ENCODE measurements at places on chromosomes 3 and 15. TPM values are rescaled to one million over a fixed set of nuclear protein-coding genes. Genes with fewer than 3 reads are reported as not detected.
A peak's percentile ranks its signal among the peaks of the same experiment; 100 is the strongest.

DNA sequence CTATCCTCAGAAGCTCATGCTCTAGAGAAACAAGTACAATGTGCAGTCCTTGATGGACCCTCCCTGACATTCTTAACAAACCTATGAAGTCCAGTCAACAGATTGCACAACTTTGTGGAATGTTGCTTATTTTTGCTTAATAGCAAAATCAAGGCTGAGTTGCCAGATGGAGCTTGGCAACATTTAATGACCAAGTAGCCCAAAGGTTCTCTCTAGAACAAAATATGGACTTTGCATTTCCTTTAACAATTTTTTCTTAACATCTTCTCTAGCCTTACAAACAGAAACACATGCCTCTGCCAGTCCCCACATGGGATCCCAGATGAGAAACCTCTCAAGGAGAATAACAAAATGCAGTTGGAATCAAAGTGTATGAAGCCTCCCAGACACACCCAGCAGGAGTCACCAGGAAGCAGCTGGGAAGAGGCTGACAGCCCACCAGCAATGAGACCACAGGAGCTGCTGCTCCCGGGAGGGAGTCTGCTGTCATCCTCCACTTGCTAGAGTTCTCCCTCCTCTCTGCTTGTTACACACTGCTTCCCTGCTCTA is 422.5 kb upstream of the CDIN1 start:
- no peaks in the 10 kb centered on the region for H3K36me3 ChIP-seq
- H3K27me3 ChIP-seq, result no peaks in the 10 kb centered on the region
- no peak for DNase-seq
- H3K4me3 ChIP-seq, result no peak overlapping the region

DNA sequence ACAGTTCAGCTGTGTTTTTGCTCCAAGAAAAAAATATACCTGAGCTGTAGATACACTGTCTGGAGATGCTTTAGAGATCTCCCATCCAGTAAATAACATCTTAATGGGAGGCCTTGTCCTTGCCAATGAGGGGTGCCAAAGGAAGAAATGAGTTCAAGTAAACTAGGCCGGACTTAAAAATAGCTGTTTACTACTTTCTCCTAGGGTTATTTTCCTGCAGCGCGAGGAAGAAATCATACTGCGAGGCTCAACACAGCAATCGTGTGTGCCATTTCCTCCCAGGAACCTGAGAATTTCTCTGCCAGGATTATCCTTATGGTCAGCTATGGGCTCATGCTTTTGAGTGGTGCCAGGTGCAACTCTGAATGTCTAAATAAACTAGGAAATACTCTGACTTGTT is 71.9 kb downstream of the CMTM8 start:
- H3K27ac ChIP-seq, result no peak overlapping the region
- H3K27me3 ChIP-seq, result no peaks in the 10 kb centered on the region
- H3K4me3 ChIP-seq, result no peak overlapping the region
- H3K4me1 ChIP-seq, result no peaks in the 10 kb centered on the region
- no peaks in the 10 kb centered on the region for H3K36me3 ChIP-seq

DNA sequence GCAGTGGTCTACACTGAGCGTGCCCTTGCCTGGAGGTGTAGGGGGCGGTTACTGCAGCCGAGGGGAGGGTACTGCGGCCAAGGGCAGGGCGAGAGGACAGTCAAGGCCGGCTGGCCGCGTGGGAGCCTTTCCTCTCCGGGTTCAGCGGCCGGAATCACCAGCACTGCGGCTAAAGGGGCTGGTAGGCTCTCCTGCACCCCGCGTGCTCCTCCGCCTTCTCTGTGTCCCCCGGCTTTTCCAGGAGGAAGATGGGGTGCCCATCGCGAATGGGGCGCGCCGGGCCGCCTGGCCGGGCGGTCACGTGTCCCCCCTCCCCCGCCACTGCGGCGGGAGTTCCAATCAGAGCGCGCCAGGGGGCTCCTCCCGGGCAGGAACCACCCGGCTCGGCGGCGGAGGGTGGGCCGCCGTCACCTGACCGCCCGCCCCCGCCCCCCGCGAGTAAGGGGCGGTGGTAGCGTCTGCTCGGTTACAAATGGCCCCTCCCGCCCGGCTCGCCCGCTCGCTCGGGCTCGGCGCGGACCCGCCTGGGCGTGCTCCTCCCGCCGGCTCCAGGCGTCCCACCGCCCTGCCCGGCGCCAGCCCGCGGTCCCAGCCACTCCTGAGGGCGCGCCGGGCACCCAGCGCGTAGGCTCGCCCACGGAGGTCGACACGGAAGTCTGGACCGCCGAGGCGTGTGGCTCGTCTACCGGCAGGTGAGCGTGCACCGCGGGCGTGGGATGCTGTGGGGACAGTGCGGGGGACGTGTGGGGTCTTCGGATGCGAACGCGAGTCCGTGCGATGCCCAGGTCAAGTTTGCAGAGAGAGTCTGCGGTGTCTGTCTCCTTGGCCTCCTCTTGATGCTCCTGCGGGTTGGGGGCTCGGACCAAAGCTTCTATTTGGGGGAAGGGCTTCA is 242.6 kb upstream of the TOPAZ1 start:
- peak overlapping the region; percentile 78 for H3K4me3 ChIP-seq
- peak; percentile 84 for DNase-seq
- no peak overlapping the region for H3K27ac ChIP-seq
- no peaks in the 10 kb centered on the region for H3K4me1 ChIP-seq
- H3K27me3 ChIP-seq, result peaks cover 94% of the 10 kb centered on the region

Gene RTP1
- total RNA-seq, result 1.4 TPM

- DNase-seq, result no peak
- H3K36me3 ChIP-seq, result no peaks in the 10 kb centered on the region
- H3K4me1 ChIP-seq, result no peaks in the 10 kb centered on the region
- no peak overlapping the region for H3K27ac ChIP-seq
These were observed 269.1 kb upstream of the CFAP20DC start for GRCh38 chr3:59318881-59319280.

Gene ROPN1
- total RNA-seq, result not detected

DNA sequence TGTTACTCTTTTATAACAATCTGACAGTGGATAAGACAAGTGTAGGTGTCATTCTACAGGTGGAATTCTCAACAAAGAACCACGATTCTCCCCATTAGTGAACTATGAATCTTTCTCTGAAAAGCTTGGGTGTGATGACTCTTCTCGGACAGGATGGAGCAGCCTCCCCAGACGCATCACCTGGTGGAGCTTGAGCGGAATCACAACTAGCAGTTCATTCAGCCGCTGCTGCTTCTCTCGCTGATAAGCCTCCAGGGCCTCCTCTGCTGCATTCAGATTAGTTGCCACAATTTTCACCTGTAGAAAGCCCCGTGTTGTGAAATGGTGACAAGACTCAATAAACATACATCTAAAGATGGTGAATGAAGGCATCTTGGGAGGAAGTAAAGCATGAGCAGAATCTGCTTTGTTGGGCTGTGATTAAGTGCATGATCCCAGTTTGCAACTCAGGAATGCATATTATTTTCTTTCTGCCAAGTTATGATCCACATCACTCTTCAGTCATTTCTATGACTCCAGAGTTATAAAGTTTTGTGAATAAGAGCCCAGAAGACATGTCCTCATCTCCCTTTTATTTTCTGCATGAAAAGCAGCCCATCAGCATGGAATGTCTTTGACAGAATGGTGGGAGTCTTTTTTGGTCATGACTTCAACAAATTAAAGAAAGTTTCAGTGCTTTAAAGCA is 93.6 kb downstream of the BOC start:
- H3K27ac ChIP-seq, result no peak overlapping the region
- DNase-seq, result peak; percentile 81
- H3K36me3 ChIP-seq, result no peaks in the 10 kb centered on the region
- H3K4me3 ChIP-seq, result no peak overlapping the region

DNA sequence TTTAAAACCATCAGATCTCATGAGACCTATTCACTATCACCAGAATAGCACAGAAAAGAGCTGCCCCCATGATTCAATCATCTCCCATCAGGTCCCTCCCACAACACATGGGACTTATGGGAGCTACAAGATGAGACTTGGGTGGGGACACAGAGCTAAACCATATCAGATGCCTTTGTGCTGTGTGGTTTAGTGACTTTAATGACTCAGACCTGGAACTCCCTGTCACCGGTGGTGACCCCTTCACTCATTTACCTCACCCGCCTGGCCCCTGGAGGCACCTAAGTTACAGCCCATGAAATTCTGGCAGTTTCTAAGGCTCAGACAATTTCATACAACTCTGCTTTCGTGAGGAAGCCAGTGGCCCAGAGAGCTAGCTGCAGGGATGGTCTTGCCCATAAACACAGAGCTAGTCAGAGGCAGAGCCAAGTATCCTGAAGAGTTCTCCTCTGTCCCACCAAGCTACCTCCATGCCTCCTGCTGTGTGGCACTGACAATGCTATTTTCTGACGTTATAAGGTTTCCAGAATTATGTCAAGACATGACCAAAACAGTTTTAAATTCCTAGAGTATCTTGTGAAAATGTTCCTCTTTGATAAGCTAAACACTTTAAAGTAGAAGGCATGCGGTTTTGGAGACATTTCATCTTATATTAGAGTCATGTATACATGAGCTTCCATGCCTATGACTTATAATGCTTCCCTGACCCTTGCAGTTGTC is 231.1 kb upstream of the IL12A start:
- H3K36me3 ChIP-seq, result no peaks in the 10 kb centered on the region
- H3K4me1 ChIP-seq, result peaks cover 14% of the 10 kb centered on the region
- DNase-seq, result no peak
- no peak overlapping the region for H3K4me3 ChIP-seq

GRCh38 chr3:18087988-18088387 is 337.2 kb downstream of the SATB1 start:
- H3K36me3 ChIP-seq, result no peaks in the 10 kb centered on the region
- H3K4me3 ChIP-seq, result no peak overlapping the region
- DNase-seq, result no peak
- H3K4me1 ChIP-seq, result peaks cover 11% of the 10 kb centered on the region
- no peak overlapping the region for H3K27ac ChIP-seq
- no peaks in the 10 kb centered on the region for H3K27me3 ChIP-seq

GRCh38 chr15:57205996-57206395 is 170.3 kb upstream of the CGNL1 start:
- no peak overlapping the region for H3K4me3 ChIP-seq
- H3K27ac ChIP-seq, result no peak overlapping the region
- H3K4me1 ChIP-seq, result peaks cover 5% of the 10 kb centered on the region
- no peak for DNase-seq
- H3K36me3 ChIP-seq, result peaks cover 4% of the 10 kb centered on the region
- H3K27me3 ChIP-seq, result no peaks in the 10 kb centered on the region

Gene NR2F2
- 1.6 TPM for total RNA-seq

DNA sequence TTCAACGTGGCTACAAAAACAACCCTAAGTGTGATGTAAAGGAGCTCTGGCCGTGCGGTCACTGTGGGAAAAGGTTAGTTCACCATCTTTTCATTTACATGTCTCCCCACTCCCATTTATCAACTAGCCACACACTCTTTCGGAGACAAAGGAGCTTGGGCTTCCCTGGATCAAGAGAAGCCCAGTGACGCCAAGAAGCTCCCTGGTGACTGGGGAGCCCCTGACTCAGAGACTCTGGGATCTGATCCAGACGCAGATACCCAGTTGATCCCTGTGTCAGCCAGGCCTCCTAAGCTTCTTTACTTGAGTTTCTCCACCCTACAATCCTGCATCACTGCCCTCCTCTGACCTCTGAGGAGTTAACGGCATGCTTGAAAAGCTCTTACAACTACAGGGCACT is 43.9 kb downstream of the HEG1 start:
- H3K4me3 ChIP-seq, result no peak overlapping the region
- H3K36me3 ChIP-seq, result peaks cover 89% of the 10 kb centered on the region
- no peaks in the 10 kb centered on the region for H3K4me1 ChIP-seq
- H3K27ac ChIP-seq, result no peak overlapping the region

- no peak overlapping the region for H3K27ac ChIP-seq
- H3K4me1 ChIP-seq, result no peaks in the 10 kb centered on the region
- no peaks in the 10 kb centered on the region for H3K27me3 ChIP-seq
- no peak for DNase-seq
These were observed 119.9 kb upstream of the TJP1 start for GRCh38 chr15:29942143-29942542.

Gene MESP2
- 0.20 TPM for total RNA-seq

- no peaks in the 10 kb centered on the region for H3K4me1 ChIP-seq
- no peak overlapping the region for H3K4me3 ChIP-seq
- DNase-seq, result no peak
- no peaks in the 10 kb centered on the region for H3K27me3 ChIP-seq
- peak overlapping the region; percentile 24 for H3K27ac ChIP-seq
- no peaks in the 10 kb centered on the region for H3K36me3 ChIP-seq
These were observed 17.6 kb downstream of the GALK2 start for GRCh38 chr15:49187549-49188245.

Gene CCDC39
- total RNA-seq, result 0.32 TPM

DNA sequence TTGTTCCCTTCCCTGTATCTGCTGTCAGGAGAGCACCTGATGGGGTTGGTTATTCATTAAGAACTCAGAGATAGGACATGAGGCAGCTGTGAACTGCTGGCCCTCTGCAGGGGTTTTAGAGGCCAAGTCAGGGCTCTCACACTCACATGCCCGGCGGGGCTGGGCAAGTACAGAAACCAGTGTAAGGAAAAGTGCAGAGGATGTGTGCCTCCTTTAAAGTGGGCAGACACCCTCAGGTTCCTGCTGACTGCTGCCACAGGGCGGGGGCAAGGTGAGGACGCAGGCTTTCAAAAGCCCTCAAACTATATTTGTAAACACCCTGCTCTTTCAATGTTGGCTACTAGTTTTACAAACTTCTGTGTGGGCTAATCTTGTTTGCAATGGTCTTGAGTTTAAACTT is 22.4 kb downstream of the CXCR6 start:
- H3K4me3 ChIP-seq, result no peak overlapping the region
- H3K27me3 ChIP-seq, result no peaks in the 10 kb centered on the region
- H3K27ac ChIP-seq, result no peak overlapping the region
- no peak for DNase-seq

Gene GOLGB1
- 53.0 TPM for total RNA-seq

DNA sequence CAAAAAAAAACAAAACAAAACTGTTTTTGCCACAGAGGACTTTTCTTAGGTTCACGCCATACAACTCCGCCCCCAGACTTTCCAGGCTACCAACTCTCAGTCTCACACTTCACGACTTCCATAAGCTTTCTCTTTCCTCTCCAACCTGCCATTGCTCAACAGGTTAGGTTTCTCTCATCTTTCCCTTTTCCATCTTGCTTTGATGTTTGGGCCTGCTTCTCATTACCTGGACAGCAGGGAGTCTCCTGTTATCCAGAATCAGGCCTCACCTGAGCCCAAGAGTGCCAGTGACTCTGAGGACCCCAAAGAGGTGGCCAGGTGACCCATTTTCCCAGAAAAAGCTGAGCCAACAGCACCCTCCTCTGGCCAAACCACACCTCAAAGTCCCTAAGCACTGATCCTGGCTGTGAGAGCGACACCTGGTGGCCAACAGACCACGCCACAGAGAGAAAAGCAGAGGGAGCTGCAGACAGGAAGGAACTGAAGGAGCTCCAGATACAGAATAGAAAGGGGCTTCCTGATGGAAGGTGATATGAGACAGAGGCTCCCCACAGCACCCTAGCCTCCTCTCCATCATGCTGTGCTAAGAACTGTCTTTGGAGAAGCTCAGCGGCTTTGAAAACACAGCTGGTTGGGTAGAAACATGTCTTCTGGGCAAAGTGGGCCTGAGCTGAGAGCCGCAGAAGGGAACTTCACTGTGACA is 4.0 kb downstream of the CCDC51 start:
- no peaks in the 10 kb centered on the region for H3K27me3 ChIP-seq
- DNase-seq, result peak; percentile 98
- H3K4me1 ChIP-seq, result no peaks in the 10 kb centered on the region
- no peak overlapping the region for H3K27ac ChIP-seq

- no peaks in the 10 kb centered on the region for H3K4me1 ChIP-seq
- H3K27me3 ChIP-seq, result peaks cover 7% of the 10 kb centered on the region
- no peak overlapping the region for H3K27ac ChIP-seq
- no peaks in the 10 kb centered on the region for H3K36me3 ChIP-seq
These were observed 2.6 kb downstream of the ITIH1 start for GRCh38 chr3:52779837-52780585.

Gene MUC20
- not detected for total RNA-seq

Gene CCDC80
- 4.6 TPM for total RNA-seq

Gene TRA2B
- 231 TPM for total RNA-seq

- no peak for DNase-seq
- no peaks in the 10 kb centered on the region for H3K4me1 ChIP-seq
- H3K36me3 ChIP-seq, result peaks cover 58% of the 10 kb centered on the region
- no peak overlapping the region for H3K4me3 ChIP-seq
- H3K27me3 ChIP-seq, result no peaks in the 10 kb centered on the region
These were observed 294.4 kb upstream of the TPM1 start for GRCh38 chr15:62748196-62748595.
